T1000 (cell line): ENCODE measurements at places on chromosomes 7 and 10.

DNA sequence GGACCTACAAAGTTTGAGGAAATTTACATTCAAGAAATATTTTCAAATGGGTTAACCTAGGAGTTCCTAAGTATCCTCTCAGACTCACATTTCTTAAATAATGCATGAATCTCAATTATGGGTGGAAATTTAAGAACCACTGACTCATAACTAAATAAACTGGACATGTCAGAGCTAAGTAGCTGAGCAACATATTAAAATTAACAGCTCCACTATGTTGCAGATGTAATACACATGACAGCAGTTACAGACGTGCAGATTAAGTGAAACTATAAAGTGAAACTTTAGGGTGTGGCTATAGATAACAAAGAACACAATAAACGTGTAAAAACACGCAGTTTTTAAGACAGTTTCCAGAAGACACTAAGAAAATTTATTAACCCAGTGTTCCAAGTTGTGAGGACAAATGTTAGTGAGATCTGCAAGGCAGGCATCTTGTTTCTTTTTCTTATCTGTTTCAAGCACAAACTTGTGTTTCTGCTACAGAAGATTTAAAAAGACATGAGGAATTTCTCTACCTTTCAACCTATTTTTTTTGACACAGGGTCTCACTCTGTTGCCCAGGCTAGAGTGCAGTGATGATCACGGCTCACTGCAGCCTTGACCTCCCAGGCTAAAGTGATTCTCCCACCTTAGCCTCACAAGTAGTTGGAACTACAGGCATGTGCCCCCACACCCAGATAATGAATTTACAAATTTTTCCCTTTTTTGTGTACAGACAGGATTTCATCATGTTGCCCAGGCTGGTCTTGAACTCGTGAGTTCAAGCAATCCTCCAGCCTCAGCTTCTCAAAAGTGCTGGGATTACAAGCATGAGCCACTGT is 25.3 kb downstream of the DNMBP start:
- no peak for DNase-seq

DNA sequence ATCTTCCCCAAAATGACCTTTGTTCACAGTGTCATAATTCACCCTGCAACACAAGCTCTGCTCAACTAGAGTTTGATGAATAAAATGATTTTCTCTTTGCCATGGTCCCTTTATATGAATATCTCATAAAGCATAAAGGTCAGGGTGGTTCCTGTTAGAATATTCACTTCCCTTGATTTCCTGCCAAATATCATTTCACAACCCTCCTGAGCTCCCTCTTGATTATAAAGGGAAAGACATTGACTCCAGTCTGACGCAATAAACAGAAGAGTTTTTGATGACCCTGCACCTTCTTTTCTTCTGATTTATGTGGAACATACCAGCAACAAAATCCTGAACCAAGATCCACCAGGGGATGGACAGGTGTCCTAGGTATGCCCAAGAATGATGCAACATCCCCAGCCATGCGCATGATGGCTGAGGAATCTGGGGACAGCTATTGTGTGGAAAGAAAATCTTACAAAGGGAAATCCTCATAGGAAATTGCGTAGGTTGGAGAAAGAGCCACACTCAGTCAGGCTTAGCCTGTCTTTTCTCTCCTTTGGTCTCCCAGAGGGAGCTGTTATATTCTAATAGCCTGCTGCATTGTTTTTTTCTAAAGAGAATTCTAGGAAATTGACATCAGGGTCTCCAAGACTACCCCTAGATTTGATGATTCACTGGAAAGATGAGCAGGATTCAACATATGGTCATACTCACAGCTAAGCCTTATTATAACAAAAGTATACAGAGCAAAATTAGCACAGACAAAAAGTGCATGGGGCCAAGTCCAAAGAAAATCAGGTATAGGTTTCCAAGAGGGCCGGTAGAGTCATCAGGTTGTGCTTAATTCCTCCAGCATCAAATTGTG is 18.8 kb downstream of the IFIT3 start:
- DNase-seq = no peak

- no peak for DNase-seq
These were observed 105.2 kb downstream of the CH25H start for GRCh38 chr10:89101943-89102342.

- DNase-seq = no peak
These were observed 344.6 kb upstream of the SHH start for GRCh38 chr7:156156734-156157408.

DNA sequence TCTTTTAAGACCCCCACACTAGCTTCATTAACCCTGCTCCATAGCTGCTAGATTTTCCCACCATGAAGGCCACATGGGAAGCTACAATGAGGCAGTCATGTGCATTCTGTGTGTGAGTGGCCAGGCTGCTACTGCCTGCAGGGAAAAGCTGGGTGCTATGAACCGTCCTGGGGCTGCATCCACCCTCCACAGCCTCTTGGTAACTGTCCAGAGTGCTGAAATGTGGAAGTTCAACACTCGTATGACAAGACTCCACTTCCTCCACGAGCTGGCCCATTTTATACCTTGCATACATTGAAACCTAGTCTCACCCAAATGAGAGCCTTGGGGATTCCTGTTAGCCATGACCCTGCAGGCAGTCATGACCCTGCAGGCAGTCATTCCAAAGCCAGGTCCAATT is 59.4 kb downstream of the CUZD1 start:
- no peak for DNase-seq

DNA sequence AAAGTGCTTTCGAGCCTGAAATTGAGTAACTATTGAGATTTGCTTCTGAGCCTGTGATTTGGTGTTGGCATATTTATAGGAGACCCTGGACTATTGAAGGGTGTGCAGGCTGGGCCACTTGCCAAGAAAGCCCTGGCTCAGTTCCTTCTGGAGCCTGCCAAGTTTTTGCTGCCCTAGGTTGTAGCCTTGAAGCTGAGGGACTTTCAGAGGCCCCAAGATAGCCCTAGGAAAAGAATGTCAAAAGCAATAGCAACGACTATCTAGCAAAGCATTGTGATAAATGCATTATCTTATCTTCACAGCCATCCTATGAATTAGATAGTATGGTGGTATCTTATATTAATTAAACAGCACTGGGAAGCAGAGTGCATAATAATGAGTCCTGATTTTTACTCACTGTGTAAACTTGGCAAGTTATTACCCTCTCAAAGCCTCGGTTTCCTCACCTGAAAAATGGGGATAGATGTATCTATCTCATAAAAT is 473.7 kb upstream of the PODXL start:
- DNase-seq = no peak

GRCh38 chr7:51444936-51445335 is 128.3 kb upstream of the COBL start:
- DNase-seq = no peak

- DNase-seq = no peak
These were observed 143.0 kb downstream of the PRPF18 start for GRCh38 chr10:13729586-13730305.

GRCh38 chr7:66564045-66564444 is 64.6 kb upstream of the KCTD7 start:
- DNase-seq = no peak

GRCh38 chr7:105210721-105211205 is 178.0 kb downstream of the SRPK2 start:
- no peak for DNase-seq

DNA sequence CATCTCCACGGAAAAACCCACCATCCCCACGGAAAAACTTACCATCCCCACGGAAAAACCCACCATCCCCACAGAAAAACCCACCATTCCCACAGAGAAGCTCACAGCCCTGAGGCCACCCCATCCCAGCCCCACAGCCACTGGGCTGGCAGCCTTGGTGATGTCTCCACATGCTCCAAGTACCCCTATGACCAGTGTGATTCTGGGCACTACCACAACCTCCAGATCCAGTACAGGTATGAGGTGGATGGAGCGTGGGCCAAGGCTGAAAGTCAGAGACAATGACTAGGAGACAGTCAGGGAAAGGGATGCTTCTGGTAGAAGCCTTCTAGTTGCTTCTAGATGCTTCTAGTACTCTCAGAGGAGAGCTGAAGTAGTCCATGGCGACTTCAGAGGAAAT is 19.6 kb downstream of the ZAN start:
- DNase-seq = no peak

- DNase-seq = no peak
These were observed 57.4 kb upstream of the ADRB1 start for GRCh38 chr10:113986316-113986715.

DNA sequence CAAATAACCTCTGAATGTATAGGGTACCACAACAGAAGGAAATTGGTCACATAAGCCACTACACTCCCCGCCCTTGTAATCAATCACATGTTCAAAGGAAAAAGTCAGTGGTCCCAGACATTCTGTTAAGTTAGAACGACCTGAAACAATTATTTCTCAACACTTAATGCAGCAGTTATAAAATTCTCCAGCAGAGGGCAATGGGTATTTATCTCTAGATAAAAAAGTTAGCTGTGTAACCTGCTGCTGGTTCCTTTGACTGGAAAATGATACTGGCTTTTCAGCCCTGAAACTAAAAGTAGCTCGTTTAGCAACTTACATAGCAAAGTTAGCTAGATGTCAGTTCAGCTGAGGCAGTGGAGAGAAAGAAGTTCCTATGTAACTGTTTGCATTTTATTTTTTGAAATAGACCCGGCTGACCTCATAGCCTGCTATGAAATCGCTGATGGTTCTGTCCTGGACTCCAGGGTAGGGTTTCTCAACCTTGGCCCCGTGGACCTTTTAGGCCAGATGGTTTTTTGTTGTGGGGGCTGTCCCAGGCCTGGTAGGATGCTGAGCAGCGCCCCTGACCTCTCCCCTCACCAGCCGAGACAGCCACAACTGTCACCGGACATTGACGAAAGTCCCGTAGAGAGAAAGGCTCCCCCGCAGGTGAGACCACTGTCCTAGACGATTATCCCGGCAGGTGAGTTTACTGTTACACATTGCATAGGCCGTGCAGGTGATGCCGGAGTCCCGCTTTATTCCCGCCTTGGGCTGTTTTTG is 40.2 kb upstream of the PROSER2 start:
- no peak for DNase-seq

DNA sequence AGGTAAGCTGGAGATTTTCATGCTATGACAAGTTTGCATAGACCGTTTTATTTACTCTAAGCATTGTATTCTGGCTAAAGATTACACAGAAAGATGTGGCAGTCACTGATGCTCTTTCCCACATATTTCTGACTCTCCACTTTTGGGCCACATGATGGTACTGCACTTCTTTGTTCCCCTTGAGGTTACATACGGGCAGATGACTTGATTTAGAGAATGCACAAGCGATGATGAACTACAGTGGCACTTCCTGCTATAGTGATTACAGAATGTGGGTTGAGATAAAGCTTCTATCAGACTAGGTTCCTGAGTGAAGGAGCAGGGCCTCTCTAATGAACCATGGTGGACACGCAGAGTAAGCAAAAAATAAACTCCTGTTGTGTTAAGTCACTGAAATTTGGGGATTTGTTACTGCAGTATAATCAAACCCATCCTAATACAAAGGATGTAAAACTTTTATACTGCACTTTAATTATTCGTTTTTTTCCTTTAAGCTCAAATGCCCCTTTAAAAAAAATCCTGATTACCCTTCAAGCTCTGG is 177.9 kb downstream of the TAX1BP1 start:
- DNase-seq = no peak

- no peak for DNase-seq
These were observed 38.5 kb upstream of the LRRC17 start for GRCh38 chr7:102874166-102874829.

- no peak for DNase-seq
These were observed 204.6 kb downstream of the GLRX3 start for GRCh38 chr10:130340816-130341215.

GRCh38 chr7:148623586-148624282 is 33.2 kb downstream of the C7orf33 start:
- no peak for DNase-seq

DNA sequence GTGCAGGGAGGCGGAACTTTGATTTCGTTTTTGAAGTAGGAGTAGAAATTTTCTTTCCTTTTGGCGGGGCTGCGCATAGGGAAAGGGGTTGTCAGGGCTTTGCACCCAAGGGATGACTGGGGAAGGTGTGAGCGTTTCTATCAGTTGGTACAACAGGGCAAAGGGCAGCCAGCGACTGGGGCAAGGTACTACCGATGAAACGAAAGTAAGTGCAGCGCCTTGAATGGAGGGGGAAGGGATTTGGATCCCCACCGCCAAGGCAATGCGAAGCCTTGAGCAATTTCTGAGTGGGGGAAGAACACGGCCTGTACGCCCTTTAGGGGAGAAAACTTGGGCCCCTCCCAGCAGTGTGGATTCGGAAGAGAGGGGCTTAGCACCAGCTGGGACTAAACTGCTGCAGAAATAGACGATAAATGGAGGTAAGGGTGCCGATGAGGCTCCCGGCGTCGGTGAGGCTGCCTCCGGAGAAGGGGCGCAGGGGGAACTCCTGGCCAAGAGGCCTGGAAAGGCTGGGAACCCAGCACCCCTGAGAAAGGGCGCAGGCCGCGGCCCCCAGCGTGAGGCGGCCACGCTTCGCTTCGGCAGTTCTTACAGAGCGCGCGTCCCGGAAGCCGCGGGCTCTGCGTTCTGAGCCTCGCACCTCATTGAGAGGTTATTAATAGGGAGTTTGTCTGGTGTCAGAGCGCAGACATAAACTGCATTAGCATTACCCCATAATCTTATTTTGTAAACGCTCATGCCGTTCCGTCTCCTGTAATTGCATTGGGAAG is 10.0 kb upstream of the TLX1 start:
- no peak for DNase-seq

DNA sequence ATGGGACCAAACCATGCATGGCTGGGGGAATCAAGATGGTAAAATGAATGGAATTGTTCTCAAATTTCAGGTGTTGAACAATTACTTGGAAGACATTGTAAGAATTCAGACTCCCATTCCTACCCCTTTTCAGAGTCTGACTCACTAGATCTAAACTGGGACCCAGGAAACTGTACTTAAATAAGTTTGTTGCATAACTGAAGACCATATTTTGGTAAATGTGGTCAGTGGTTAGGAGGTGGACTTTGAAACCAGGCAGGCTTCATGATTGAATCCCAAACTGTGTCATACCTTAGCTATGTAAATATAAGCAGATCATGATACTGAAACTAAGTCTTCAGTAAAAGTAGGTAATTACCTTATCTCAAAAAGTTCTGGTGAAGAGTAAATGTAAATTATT is 41.7 kb downstream of the ZWINT start:
- DNase-seq = no peak

DNA sequence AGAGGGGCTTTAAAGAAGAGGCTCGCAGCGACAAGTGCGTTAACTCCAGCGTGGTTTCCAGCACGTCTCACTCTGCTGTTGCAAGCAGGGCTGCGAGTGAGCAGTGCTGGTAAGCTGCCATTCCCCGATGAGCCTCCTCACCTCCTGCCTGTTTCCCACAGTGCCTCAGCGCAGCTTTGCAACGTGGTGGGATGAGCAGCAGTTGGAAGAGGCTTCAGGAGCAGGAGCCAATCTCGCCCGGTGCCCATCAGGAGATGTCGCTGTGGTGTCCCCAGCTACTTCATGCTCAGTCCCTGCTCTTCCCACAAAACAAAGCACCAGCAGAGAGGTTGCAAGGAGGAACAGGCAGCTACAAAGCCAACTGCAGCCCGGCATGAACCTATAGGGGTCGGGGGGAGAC is 2.4 kb upstream of the ADARB2 start:
- DNase-seq = no peak
